ENCODE measurements at places on chromosomes 1 and 21.

DNA sequence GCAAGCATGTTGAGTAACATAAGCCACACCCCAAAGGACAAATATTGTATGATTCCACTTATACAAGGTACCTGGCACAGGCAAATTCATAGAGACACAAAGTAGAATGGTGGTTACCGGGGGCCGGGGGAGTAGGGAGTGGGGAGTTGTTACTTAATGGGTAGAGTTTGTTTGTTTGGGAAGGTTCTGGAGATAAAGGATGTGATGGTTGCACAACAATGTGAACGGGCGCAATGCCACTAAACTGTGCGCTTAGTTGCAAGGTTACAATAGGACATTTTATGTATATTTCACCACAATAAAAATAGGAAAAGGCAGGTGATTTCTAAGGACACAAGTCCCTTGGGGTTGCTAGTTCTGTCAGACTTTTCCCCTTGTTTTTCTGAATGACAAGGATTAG lies 516.6 kb downstream of the KIF26B start:
- DNase-seq, result no peak

DNA sequence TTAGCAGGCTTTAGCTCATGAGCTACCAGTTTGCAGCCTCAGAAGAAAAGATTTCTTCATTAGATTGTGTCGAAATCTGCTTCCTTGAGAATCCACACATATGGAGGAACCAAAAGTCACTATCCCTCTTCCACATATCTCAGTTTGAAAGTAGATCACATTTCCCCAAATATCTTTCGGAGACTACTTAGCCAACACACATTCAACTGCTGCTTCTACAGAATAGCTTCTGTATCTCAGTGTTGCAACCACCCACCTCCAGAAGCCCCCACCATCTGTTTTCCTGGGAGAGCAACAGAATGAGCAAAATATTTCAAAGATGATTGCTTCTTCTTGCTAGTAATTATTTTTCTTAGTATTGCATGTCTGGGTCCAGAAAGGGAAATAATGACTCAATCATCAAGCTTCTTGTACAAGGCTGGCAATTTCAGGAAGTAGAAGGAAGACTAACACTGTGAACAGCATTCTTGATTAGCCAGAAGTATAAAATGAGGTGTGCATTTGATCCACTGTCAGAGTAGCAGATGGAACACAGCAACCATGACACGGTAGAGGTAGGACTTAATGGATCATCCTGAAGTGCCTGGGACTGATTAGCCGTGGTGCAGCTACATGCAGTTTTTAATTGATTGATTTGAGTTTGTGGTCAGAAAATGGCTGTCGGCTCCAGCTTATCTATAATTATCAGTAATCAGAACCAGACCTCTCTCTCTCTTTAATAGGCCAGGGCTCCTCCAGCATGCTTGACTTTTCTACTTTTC lies 24.9 kb downstream of the ZC3H11B start:
- no peak for DNase-seq

DNA sequence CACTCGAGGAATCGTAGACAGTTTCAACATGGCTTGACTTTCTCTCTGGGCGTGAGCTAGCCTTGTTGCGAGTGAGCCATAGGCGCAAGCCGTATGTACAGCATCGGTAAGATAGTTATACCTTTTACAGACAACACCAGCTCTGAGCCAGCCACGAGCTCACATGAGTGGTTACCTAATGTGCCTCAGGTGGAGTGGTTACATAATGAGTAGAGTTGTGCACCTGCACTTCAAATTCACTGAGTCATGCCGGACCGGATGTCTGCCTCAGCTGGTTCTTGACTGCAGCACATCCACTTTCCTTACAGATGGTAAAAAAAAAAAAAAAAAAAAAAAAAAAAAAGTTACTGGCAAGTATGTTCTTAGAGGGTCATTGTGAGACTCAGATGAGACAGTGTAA lies 360.4 kb upstream of the NR5A2 start:
- no peak for DNase-seq

DNA sequence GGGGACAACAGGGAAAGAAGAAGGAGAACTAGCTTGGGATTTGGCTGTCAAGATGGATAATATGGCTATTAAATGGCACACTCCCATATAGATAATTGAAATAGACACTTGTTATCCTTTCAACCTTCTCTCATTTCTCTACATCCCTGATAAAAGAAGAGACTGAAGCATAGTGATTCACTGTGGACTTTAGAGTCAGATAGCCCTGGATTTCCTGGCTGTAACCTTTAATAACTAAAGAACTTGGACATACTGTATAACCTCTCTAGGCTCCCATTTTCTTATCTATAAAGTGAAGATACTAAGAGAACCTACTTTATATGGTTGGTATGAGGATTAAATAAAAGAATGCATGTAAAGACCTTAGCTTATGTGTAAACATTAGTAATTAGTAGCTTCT lies 152.6 kb downstream of the SDCCAG8 start:
- DNase-seq, result no peak

DNA sequence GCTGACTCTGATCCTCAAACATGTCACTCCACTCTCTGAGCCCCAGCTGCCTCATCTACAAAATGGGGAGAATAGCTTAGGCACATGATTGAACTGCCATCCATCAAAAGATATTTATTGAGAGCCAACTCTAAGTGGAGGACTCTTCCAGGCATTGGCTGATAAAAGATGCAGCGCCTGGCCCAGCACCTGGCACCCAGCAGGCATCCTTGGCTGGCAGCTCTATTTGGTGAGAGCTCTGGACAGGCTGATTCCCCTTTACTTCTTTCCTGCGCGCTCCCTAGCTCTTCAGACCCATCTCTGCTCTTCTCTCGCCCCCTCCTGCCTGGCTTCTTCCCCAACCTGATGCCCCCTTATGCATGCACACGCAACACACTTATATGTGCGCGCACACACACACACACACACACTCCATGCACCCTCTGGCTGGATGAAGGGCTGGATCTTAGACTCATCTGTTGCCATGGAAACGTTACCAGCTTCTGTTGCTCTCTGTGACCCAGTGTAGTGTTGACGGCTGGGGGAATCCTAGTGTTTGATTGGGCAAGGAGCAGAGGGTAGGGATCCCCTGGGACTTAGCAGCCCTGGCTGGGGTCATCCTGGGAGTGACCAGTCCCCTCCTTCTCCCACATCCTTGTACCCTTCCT lies 49.3 kb downstream of the VWA5B1 start:
- DNase-seq, result no peak

DNA sequence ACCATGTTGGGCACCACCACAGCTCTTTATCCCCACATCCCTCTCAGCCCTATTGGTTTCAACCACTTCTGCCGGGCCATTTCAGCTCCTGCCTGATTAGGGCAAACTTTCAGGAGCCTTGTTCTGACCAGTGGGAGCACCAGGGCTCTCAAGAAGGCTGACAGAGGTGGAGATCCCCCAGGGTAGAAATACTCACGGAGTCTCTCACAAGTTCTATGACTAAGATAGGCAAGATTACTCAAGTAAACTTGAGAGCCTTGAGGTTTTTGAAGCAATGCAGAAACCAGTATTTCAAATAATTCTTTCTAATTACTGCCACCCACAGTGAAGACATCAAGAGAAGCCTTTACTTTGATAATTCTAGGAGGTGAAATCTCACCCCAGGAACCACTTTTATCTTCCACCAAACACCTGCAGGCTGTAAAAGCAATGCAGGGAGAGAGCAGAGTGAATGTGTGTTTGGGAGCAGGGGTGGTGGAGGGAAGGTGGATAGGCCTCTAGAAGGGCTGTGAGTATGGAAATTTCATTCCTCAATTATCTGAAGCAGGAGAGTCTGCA lies 6.6 kb upstream of the PTCH2 start:
- DNase-seq, result no peak

- DNase-seq, result no peak
Measured at GRCh38 chr21:20627594-20627993, 370.6 kb upstream of the NCAM2 start.

GRCh38 chr1:61812916-61813315 lies 70.6 kb downstream of the PATJ start:
- no peak for DNase-seq

- no peak for DNase-seq
Measured at GRCh38 chr1:62746086-62746808, 37.7 kb upstream of the ATG4C start.

- DNase-seq, result no peak
Measured at GRCh38 chr1:23393706-23394105, 24.1 kb upstream of the ZNF436 start.

DNA sequence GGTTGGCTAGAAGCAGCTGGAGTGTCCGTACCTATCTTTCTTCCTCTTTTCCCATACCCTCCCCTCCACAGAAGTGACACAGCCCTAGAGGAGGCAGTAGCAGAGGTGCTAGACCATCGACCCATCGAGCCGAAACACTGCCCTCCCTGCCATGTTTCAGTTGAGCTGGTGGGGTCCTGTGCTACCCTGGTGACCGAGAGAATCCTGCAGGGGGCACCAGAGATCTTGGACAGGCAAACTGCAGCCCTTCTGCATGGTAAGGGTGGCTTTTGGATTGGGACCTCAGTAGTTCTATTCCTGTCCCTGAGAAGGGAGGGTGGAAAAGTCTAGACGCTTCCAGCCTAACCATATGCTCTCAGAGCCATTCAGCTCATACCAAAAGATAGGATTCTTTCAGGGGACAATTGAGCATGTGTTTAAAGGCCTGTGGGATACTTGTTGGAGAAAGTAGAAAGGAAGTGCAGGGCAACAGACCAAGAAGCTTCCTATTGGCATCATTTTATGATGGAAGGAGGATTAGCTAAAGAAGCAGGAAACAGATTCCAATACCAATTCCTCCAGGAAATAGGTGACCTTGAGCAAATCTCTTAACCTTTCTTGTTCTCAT lies 11.7 kb upstream of the BNIPL start:
- DNase-seq, result peak; percentile 55

- no peak for DNase-seq
Measured at GRCh38 chr1:47779613-47780012, 217.6 kb downstream of the TRABD2B start.

DNA sequence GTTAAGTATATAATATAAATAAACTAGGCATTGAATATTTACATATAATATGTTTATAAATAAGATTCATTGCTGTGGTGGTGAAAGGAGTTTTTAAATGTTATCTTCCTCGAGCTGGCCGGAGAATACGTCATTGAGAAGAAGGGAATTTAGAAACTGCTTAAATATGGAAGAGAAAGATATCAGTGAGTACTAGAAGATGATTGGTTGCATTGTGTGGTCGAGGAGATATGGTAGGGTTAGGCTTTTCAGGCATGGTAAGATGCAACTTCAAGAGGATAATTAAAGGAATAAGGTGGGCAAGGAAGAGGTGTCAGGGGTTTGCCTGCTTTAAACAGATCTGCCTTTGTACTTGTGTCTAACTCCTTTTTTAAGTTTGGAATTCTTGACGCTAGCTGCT lies 73.5 kb downstream of the RPS6KC1 start:
- no peak for DNase-seq

- no peak for DNase-seq
Measured at GRCh38 chr1:239545466-239545865, 159.1 kb downstream of the CHRM3 start.

- peak; percentile 35 for DNase-seq
Measured at GRCh38 chr1:161367684-161368400, at the start of gene CFAP126. Gene CFAP126, minus strand, starts transcription at chr1:161367876. Its CDS starts 8 bp downstream, at chr1:161367868.

GRCh38 chr1:210633636-210634035 lies 304.9 kb downstream of the HHAT start:
- DNase-seq, result no peak
